ENCODE measurements at places on chromosomes 7 and 10. TPM values are rescaled to one million over a fixed set of nuclear protein-coding genes. Genes with fewer than 3 reads are reported as not detected.

DNA sequence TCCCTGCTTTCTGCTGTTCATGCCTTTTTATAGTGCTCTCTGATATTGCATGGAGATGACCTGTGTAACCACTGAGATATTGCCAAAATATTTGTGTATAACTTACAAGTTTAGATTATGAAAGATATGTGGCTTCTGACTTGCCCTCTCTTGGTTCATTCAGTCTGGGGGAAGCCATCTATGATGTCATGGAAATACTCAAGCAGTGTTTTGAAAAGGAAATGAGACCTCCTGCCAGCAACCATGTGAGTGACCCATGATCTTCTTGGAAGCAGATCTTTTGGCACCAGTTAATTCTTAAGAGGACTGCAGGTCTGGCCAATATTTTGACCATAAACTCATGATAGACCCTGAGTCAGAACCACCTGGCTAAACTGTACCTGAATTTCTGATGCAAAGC is 183.0 kb downstream of the THSD7A start:
- DNase-seq = no peak

GRCh38 chr7:2321020-2321419 is 6.8 kb upstream of the SNX8 start:
- DNase-seq = no peak

DNA sequence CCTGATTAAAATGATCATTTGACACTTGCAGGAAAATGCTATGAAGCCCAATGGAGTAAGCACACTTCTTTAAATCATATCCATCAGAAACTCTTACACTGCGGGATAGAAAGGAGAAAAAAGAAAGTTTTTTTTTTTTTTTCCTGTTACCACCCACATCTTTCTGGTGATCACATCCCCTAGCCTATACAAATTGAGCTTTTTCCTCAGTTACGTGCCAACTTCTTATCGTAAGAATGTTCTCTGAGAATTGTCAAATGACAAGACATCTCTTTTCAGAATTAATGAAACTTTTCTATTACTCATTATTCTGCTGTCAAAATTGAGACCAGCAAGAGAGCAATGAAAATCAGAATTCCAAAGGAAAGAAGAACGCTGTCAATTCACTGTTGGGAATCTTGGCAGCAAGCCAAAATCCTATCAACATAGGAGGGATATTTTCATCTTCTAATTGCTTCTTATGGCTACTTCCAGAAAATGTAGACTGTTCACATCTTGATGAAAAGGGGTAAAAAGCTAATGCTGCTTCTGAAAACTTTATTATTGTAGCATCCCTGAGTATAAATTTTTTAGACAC is 179.5 kb downstream of the ADAM12 start:
- no peak for DNase-seq

DNA sequence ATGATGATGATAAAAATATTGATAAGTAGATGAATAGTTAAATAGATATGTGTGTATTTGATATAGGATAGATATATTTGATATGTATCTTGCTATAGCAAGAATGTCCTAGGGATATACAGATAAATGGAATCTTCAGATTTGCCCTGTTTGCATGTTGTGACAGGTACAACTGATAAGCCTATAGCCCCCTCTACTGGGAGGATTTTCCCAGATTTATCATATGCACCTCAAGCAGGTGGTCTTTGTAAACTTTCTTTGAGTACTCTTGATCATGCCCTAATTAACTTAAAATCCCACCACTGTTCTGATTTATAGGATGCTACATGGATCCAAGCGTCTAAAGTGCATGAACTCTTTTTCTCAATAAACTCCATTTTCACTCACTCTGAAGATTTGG is 1050.7 kb downstream of the SORCS3 start:
- DNase-seq = no peak

- DNase-seq = no peak
These were observed 199.0 kb upstream of the C7orf33 start for GRCh38 chr7:148391591-148391990.

DNA sequence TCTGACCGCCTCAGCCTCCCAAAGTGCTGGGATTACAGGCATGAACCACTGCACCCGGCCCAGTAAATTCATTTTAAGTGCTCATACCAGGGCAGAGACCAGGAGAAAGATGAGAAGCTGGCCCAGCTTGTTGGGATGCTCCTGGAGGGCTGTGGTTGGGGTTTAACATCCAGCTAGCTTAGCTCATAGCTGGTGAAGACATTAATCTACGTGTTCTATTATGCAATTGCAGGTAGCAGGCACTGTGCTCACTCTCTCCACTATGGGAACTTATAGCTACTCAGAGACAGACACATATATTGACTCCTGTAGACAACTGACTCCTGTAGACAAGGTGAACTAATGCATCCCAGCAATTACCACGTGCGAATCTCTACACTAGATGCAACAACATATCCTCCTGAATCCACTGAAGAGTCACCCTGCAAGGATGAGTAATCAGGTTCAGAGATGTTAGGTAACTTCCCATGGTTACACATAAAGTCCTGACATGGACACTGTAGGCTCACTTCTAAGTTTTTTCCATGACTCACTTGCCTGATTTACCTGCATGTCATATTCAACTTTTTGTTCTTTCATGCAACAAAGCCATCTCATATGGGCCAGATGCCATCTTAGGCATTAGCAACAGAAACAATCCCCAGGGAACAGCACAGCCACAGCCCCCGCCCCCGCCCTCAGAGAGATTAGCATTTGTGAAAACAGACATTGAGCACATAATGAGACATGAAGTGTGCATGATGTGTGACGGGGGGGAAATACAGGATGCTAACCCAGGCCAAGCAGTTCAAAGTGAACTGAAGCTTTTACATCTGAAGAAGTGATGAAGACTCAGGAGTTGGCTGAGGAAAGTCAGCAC is 37.2 kb downstream of the ERLIN1 start:
- DNase-seq = no peak

DNA sequence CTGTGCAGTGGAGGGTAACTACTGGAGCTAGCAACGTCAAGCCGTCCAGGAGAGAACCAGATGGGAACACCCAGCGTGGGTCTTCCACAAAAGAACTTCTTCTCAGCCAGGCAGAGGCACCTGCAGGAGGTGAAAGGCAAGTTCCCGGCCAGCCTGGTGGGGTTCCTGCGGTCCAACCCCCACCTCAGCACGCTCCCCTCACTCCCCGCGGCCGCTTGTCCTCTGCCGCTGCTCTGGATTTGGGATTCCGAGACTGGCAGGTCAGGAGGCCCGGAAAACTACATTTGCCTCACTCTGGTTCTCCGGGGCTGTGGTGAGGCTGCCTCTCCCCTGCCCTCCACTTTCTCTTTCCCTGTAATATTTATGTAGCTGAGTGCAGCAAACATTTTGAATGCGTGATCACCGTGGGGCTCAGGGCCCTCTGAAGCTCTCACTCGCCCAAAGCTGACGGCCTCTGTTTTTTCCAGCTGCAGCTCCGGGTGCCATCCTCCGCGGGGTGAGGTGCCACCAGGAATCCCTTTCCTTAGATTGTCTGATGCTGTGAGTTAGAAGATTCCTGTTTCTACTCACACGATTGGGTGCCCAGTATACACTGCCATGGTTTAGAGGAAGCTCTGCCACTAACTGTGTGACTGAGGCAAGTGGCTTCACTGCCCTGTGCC is 366.9 kb downstream of the DNAJB6 start:
- DNase-seq = no peak

GRCh38 chr7:134031835-134032617 is 95.1 kb upstream of the LRGUK start:
- no peak for DNase-seq

GRCh38 chr7:74175340-74175739 is 1.2 kb downstream of the EIF4H start:
- DNase-seq = no peak

GRCh38 chr10:974038-974784 is 14.0 kb upstream of the GTPBP4 start:
- DNase-seq = no peak

DNA sequence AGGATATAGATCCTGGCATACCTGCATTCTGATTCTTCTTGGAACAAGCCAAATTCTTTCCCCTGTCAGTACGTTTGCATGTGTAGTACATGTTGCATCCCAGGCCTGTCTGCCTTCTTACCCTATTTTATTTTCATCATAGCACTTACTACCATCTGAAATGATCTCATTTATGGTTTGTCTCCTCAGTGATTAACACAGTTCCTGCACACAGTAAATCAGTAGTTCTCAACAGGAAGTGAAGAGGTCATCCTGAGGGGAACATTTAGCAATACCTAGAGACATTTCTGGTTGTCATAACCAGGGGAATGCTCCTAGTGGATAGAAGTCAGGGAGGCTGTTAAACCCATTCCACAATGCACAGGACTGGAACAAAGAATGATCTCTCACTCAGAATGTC is 38.2 kb upstream of the SLC26A4 start:
- no peak for DNase-seq

DNA sequence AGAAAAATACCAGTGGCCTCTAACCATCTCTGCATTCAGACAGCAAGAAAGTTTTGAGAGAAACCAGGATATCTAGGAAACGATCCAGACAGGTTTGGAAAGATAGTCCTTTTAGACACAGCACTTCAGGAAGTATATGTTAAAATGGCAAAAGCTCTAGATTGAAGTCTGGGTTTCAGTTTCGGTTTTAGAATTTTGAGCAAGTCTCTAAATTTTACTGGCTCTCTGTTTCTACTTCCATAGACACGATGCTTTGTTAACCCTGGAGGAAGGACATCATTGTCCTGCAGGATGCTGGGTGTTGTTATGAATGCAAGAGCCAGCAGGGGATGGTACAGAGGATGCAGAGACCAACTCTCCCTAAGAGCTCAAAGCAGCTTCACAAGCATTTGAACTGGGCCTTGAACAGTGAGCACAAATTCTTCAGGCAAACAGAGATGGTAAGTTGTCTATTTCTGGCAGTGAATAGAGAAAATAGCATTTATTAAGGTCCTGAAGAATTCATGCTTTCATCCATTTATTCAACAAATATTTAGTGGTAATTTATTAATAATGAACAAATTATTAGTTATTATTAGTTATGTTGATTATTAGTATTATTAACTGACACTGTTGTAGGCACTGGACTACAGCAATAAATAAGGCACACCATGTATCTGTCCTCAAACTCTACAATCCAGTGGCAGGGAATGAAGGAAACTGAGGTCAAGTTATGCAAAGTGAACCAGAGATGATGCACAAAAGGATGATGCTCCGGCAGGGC is 152.7 kb upstream of the NRP1 start:
- no peak for DNase-seq

DNA sequence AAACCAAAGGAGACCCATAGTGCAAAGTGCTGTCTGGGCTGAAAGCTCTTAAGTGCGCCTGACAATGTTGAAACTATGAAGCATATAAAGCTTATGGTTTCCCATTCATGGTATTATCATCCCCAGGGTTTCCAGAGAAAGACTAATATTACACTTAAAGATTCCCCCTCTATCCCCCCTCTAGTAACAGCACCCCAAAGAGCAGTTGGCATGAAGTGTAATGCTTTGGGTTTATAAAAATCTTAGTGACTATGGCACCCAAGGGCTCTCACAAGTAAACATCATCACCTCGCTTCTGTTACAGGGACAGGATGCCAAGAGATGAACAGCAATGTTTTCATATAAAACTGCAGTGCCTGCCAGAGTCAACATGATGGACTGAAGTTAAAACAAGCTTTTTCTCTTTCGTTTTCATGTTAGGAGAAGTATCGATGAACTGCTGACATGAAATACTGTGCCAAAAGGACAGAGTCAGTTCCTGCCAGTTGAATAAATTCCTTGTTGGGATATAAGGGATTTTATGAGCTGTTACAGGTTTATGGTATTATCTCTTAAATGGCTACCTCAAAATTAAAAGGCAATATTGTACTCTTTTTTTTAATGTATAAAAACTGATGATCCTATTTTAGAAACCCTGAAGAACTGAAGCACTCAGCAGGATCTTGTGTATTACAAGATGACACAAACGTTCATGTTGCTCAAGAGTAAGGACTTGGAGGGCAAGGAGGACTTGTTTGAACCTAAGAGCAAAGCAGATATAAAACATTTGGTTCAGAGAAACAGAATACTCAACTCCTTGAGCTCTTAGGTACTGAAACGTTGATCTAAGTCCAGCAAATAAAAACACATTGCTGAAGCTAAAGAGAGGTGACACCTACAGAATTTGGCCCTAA is 203.7 kb upstream of the IMMP2L start:
- no peak for DNase-seq

- DNase-seq = no peak
These were observed 25.9 kb downstream of the CELF2 start for GRCh38 chr10:11043446-11044127.

DNA sequence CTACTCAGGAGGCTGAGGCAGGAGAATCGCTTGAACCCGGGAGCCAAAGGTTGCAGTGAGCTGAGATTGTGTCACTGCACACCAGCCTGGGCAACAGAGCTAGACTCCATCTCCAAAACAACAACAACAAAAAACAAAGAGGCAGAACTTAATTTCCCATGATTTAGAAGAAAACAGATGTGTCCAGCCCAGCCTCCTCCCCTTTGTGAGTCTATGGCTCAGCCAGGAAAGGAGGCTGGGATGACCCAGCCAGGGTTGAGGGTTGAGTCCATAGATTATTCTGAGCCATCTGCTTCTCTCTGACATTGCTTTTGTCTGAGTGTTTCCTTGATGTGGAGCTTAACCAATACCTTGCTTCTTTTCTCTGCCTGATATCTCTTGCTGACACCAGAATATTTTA is 994.1 kb downstream of the TYW1 start:
- no peak for DNase-seq

GRCh38 chr7:41107938-41108448 is 594.9 kb downstream of the INHBA start:
- DNase-seq = no peak

FKBP6 gene
- not detected for total RNA-seq

EMX2 gene
- not detected for total RNA-seq

CCDC172 gene
- total RNA-seq = not detected

SPDYE17 gene
- total RNA-seq = not detected

CC2D2B gene
- total RNA-seq = not detected

BEND7 gene
- total RNA-seq = 8.2 TPM

ZNF518A gene
- total RNA-seq = 20.7 TPM

C7orf33 gene
- not detected for total RNA-seq

CHST15 gene
- total RNA-seq = 0.13 TPM

SORCS1 gene
- 2.7 TPM for total RNA-seq

CALHM1 gene
- total RNA-seq = not detected

GJD4 gene
- not detected for total RNA-seq

KBTBD2 gene
- total RNA-seq = 31.4 TPM
